ENCODE measurements at places on chromosomes 2 and 18.

- no peak for DNase-seq
These were observed 191.2 kb downstream of the BCL2 start for GRCh38 chr18:63128237-63128974.

DNA sequence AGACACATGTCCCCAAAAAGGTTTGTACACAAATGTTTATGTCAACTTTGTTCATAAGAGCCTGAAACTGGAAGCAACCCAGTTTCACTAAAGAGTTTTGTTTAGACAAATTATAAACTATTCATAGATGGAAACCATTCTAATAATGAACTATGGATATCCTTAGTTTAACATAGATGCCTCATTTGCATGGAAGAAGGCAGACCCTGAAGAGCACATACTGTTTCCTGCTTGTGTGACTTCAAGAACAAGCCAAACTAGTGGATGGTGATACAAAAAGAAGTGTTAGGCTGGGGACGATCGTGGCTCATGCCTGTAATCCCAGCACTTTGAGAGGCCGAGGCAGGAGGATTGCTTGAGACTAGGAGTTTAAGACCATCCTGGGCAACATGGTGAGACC is 48.1 kb downstream of the ACOXL start:
- no peak for DNase-seq

GRCh38 chr2:74036450-74037195 is 51.9 kb downstream of the TET3 start:
- no peak for DNase-seq

GRCh38 chr2:19714926-19715325 is 186.9 kb downstream of the TTC32 start:
- no peak for DNase-seq
